ENCODE measurements at places on chromosomes 11 and 22. TPM values are rescaled to one million over a fixed set of nuclear protein-coding genes. Genes with fewer than 3 reads are reported as not detected.
A peak's percentile ranks its signal among the peaks of the same experiment; 100 is the strongest.

ZP1 gene
- total RNA-seq: not detected

MMP13 gene
- total RNA-seq: 0.04 TPM

SCT gene
- total RNA-seq: 55.2 TPM

DNA sequence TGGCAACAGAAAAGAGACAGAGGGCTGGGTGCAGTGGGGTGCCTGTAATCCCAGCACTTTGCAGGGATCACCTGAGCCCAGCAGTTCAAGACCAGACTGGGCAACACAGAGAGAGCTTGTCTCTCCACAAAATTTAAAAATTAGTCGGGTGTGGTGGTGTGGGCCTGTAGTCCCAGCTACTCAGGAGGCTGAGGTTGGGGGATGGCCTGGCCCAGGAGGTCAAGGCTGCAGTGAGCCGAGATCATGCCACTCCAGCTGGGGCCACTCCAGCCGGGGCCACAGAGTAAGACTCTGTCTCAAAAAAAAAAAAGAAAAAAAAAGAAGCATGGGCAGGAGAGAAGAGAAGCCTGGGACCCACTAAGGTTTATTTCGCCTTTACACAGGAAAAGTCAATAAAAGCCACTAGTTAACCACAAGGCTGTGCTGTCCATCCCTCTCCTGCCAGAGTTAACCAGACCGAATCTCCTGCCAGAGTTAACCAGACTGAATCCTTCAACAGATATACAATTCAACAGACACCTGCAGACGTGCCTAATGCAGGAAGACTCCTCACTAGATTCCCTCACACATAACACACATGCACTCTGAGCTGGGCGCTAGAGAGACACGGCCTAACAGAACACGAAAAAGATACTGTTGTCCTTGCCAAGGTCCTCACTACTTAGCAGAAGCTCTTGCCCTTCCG is 29.8 kb downstream of the MICAL3 start:
- H3K27ac ChIP-seq: no peak overlapping the region
- H3K4me1 ChIP-seq: no peaks in the 10 kb centered on the region
- no peak overlapping the region for H3K4me3 ChIP-seq
- no peaks in the 10 kb centered on the region for H3K36me3 ChIP-seq

GRCh38 chr11:85875505-85875904 is 20.3 kb downstream of the CCDC83 start:
- DNase-seq: no peak
- H3K4me3 ChIP-seq: no peak overlapping the region
- no peak overlapping the region for H3K27ac ChIP-seq
- H3K27me3 ChIP-seq: no peaks in the 10 kb centered on the region
- no peaks in the 10 kb centered on the region for H3K4me1 ChIP-seq

DNA sequence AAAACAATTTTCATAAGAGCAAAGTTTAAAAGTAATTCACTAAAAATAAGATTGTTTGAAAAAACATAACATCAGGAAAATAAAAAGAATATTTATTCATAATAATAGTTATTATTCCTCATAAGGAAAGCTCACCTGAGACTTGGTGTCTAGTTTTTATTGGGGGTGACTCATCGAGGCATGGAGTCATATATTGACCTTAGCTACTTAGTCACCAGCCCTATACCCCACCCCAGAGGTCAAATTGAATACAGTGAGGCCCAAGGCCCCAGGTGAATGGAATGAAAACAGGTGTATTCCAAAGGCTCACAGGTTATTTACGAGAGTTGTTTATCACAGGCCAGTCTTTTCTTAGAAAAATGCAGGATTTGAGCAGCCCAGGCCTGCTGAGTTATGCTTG is 36.9 kb downstream of the CNTF start:
- no peaks in the 10 kb centered on the region for H3K36me3 ChIP-seq
- no peaks in the 10 kb centered on the region for H3K27me3 ChIP-seq
- DNase-seq: no peak
- no peak overlapping the region for H3K4me3 ChIP-seq
- no peak overlapping the region for H3K27ac ChIP-seq

DNA sequence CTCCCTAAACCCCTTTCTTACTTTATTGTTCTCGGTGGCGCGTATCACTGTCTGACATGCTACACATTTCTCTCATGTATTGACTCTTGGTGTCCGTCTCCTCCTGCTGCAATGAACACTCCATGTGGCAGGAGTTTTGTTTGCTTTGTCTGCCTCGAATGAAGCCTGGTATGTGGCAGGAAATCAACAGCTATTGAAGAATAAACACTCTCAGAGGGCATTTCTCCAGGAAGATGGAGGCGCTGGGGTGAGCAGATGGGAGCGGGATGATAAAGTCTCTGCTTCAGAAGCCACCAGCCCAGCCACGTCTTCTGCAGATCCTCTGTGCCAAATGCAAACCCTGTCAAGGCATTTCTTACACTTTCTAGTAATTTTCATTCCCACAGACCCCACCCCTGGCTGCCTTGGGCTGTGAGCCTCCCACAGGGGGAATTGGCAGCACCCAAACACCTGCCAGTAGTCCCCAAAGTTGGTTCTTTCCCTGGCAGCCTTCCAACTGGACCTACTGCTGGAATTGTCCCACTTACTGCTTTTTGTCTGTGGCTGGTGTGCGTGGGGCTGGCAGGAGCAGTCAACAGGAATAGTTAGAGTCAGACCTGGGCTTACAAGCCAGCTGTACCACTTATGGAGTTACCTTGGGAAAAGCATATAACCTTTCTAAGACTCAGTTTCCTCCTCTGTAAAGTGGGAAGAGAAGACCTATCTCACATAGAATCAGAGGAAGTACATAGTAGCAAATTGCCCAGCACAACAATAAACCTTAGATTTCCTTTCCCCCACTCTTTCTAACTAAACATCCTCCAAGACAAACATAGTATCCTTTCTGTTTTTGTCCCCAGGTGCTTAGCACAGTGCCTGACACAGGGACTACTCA is 13.3 kb upstream of the IL10RA start:
- no peak overlapping the region for H3K27ac ChIP-seq
- no peaks in the 10 kb centered on the region for H3K27me3 ChIP-seq
- H3K36me3 ChIP-seq: no peaks in the 10 kb centered on the region
- no peak overlapping the region for H3K4me3 ChIP-seq
- no peak for DNase-seq

- H3K27me3 ChIP-seq: no peaks in the 10 kb centered on the region
- H3K4me3 ChIP-seq: no peak overlapping the region
- no peaks in the 10 kb centered on the region for H3K36me3 ChIP-seq
- no peak for DNase-seq
- no peak overlapping the region for H3K27ac ChIP-seq
Observed at GRCh38 chr11:31005202-31005601, 364.3 kb downstream of the DCDC1 start.

- H3K4me3 ChIP-seq: no peak overlapping the region
- H3K27me3 ChIP-seq: no peaks in the 10 kb centered on the region
- H3K27ac ChIP-seq: no peak overlapping the region
- no peaks in the 10 kb centered on the region for H3K36me3 ChIP-seq
- no peak for DNase-seq
- no peaks in the 10 kb centered on the region for H3K4me1 ChIP-seq
Observed at GRCh38 chr11:75910426-75911145, 95.6 kb downstream of the UVRAG start.

SCUBE1 gene
- 0.13 TPM for total RNA-seq

GRCh38 chr22:44182588-44183286 is 2.0 kb downstream of the PARVG start:
- peak overlapping the region; percentile 34 for H3K4me3 ChIP-seq
- peaks cover 3% of the 10 kb centered on the region for H3K4me1 ChIP-seq
- H3K27me3 ChIP-seq: peaks cover 23% of the 10 kb centered on the region
- DNase-seq: peak; percentile 52
- H3K27ac ChIP-seq: peak overlapping the region; percentile 29
- H3K36me3 ChIP-seq: no peaks in the 10 kb centered on the region

GDPD4 gene
- total RNA-seq: 0.13 TPM

DNA sequence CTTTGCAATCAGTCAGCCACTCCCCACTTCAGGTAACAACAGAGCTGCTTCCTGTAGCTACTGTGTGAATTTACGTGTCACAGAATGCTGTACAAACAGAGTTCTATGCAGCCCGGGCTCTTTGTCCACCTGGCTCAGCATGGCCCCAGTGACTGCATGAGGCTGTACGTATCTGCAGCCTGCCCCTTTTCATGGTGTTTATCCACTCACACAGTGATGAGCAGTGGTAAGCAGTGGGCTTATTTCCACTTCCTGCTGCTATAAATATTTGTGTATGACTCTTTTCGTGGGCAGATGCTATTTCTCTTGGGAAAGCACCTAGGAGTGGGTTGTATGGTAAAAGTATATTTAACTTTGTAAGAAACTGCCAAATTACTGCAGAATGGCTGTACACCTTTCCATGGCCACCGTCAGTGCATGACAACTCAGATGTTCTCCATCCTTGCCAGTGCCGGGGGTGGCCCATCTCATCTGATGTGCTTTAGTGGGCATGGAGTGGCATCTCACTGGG is 43.3 kb downstream of the MYEOV start:
- no peaks in the 10 kb centered on the region for H3K36me3 ChIP-seq
- no peaks in the 10 kb centered on the region for H3K27me3 ChIP-seq
- no peak for DNase-seq
- H3K27ac ChIP-seq: no peak overlapping the region
- no peak overlapping the region for H3K4me3 ChIP-seq

- H3K27ac ChIP-seq: no peak overlapping the region
- no peaks in the 10 kb centered on the region for H3K4me1 ChIP-seq
- no peaks in the 10 kb centered on the region for H3K36me3 ChIP-seq
- H3K27me3 ChIP-seq: no peaks in the 10 kb centered on the region
- DNase-seq: no peak
- H3K4me3 ChIP-seq: no peak overlapping the region
Observed at GRCh38 chr11:5225480-5225871, 1.4 kb downstream of the HBB start.

PIM3 gene
- 14.7 TPM for total RNA-seq

HOATZ gene
- total RNA-seq: not detected

GRCh38 chr11:127137771-127138280 is 137.3 kb upstream of the KIRREL3 start:
- peaks cover 4% of the 10 kb centered on the region for H3K27me3 ChIP-seq
- H3K4me1 ChIP-seq: no peaks in the 10 kb centered on the region
- no peaks in the 10 kb centered on the region for H3K36me3 ChIP-seq

- DNase-seq: no peak
- H3K4me1 ChIP-seq: peaks cover 2% of the 10 kb centered on the region
- no peaks in the 10 kb centered on the region for H3K27me3 ChIP-seq
Observed at GRCh38 chr22:26757496-26757895, 100.1 kb downstream of the MIAT start.

- no peak overlapping the region for H3K27ac ChIP-seq
- H3K36me3 ChIP-seq: peaks cover 3% of the 10 kb centered on the region
- no peak for DNase-seq
- peaks cover 42% of the 10 kb centered on the region for H3K4me1 ChIP-seq
- no peak overlapping the region for H3K4me3 ChIP-seq
Observed at GRCh38 chr11:3148255-3148989, 16.7 kb downstream of the OSBPL5 start.

- no peaks in the 10 kb centered on the region for H3K36me3 ChIP-seq
- H3K27ac ChIP-seq: no peak overlapping the region
- H3K27me3 ChIP-seq: peaks cover 3% of the 10 kb centered on the region
Observed at GRCh38 chr11:34565417-34566207, 52.0 kb upstream of the ELF5 start.

FAM227A gene
- total RNA-seq: 1.1 TPM

GRCh38 chr11:84091212-84091986 is 805.2 kb upstream of the CCDC90B start:
- DNase-seq: peak; percentile 4
- no peaks in the 10 kb centered on the region for H3K27me3 ChIP-seq
- H3K4me3 ChIP-seq: no peak overlapping the region
- H3K36me3 ChIP-seq: no peaks in the 10 kb centered on the region

C22orf42 gene
- total RNA-seq: not detected

DNA sequence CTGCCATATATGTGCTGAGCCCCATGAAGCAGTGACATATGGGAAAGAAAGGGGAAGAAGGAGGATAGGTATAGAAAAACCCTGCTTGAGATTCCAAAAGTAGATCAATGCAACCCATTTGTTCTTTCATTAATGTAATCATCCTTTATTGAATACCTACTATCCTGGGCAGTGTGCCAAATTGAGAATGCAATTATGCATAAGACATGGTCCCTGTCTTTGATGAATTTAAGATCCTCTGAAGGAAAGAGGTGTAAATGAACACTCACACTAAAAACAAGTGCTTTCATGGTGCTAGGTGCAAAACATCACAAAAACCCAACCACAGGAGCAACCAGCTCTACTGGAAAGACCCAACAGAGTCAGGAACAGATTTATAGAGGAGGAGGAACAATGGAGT is 29.7 kb downstream of the FLI1 start:
- DNase-seq: no peak
- no peak overlapping the region for H3K27ac ChIP-seq
- peaks cover 5% of the 10 kb centered on the region for H3K27me3 ChIP-seq
- peaks cover 42% of the 10 kb centered on the region for H3K4me1 ChIP-seq
- H3K36me3 ChIP-seq: no peaks in the 10 kb centered on the region

GRCh38 chr22:21067901-21068680 is 22.3 kb downstream of the LRRC74B start:
- H3K27ac ChIP-seq: no peak overlapping the region
- no peak overlapping the region for H3K4me3 ChIP-seq
- no peak for DNase-seq

DNA sequence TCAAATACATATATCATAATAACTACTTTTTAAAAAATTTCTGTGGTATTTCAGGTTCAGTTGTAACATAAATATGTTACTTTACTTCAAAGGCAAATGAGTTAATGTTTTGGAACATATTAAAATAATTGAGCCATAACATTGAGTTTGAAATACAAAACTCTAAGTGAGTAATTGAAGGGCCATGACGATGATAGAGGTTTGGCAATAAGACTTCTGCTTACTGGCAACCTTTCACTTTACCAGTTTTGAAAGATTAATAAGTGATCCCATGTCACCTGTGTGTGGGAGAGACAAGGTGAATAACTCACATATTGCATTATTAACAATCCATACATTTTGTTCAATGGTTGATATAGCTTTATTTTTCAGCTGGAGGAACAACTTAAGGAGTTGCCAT is 144.4 kb downstream of the GRIA4 start:
- H3K4me1 ChIP-seq: no peaks in the 10 kb centered on the region
- H3K4me3 ChIP-seq: no peak overlapping the region
- no peak overlapping the region for H3K27ac ChIP-seq
- H3K27me3 ChIP-seq: no peaks in the 10 kb centered on the region
- H3K36me3 ChIP-seq: no peaks in the 10 kb centered on the region

DNA sequence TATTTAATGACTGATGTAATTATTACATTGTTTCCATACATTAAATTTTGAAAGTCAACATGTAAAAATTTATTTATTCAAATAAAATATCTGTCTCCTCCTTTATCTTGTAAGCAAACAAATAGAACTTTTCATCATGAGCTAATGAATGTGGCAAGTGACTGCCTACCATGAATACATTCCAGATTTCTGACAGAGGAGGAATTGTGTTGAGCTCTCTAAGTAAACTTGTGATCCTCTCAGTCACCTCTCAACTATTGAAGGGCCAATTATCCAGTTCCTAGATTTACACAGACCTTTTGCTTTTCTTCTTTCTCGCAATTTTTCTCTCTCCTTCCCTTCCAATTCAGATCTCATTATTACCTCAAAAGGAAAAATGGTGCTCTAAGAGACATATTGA is 21.5 kb downstream of the PRRG4 start:
- H3K4me1 ChIP-seq: no peaks in the 10 kb centered on the region
- H3K27ac ChIP-seq: no peak overlapping the region

LGALS1 gene
- 2,864 TPM for total RNA-seq

Measured in muscle of leg (tissue), 16 donors.